ENCODE measurements at places on chromosomes 7 and 10. TPM values are rescaled to one million over a fixed set of nuclear protein-coding genes. Genes with fewer than 3 reads are reported as not detected.

MYOF gene
- 183 TPM for total RNA-seq

GDF2 gene
- total RNA-seq, result not detected

TMEM270 gene
- total RNA-seq, result not detected

GFRA1 gene
- 10.0 TPM for total RNA-seq

PRKCQ gene
- total RNA-seq, result 3.5 TPM

SPDYE16 gene
- not detected for total RNA-seq

C10orf105 gene
- total RNA-seq, result not detected

Measured in A549 treated with GW870086 at 1 μM for 4 hours (cell line).